ENCODE measurements at places on chromosomes 6 and 20.
A peak's percentile ranks its signal among the peaks of the same experiment; 100 is the strongest.

DNA sequence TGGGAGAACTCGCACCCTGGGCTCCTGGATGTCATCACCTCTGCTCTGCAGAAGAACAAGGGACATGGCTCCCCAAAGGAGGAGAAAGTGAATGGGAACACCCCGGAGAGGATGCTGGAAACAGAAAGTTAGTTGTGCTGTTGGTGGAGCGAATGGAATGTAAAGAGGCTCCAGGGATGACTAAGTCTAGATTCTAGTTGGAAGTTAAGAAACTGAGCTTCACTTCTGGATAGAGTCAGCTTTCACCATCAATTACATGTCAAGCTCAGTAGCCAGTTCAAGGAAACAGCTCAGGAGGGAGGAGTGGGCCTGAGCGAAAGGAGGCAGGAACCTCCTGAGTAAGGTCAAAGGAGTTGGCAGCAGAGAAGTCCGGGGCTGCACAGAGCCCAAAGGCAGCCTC, 132.1 kb upstream of the ARID1B start:
- DNase-seq, result no peak

DNA sequence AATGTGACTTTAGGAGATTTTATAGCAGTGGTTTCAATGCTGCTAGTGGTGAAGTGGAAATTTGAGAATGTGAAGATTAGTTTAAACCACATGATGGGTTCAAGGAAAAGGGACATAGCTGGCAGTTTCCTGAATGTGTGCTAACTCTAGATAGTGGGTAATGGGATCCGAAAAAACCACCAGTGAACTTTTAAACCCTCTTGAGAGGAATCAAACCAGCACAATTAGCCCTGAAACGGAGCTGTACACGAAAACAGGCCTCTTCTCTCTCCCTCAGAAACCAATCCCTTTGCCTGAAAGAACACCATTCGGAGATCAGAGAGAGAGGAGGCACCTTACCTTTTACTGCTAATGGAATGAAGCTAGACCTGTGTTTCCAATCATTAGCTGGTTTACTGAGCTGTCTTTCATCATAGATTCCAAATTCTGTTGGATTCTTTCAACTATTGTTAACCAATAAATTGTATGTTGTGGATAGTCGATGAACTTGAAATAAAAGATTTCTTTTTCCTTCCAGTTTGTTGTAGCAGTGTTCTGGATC, 103.9 kb downstream of the AIG1 start:
- no peak for DNase-seq

- no peak for DNase-seq
These were observed 102.0 kb downstream of the HS3ST5 start for GRCh38 chr6:114240796-114241195.

- DNase-seq, result no peak
These were observed 354.3 kb upstream of the CNR1 start for GRCh38 chr6:88520445-88520844.

DNA sequence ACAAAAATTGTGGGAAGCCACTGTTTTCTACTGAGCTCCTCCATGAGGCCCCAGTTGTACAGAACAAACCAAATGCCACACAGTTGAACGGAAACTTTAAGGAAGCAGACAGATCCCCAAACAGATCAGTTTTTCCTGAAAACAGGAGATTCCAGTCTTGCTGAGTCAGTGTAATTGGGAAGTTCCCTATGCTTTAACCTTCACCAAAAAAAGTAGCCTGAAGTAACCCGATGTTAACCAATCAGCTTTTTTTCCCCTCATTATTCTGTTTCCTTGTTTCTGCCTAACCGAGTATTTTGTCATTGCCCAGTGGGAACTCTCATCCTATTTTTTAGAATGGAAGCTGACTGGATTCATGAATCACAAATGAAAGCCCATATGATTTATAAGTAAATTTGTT, 36.7 kb downstream of the MARCKS start:
- DNase-seq, result no peak

GRCh38 chr6:4805553-4806336, 29.5 kb downstream of the CDYL start:
- peak; percentile 85 for DNase-seq

DNA sequence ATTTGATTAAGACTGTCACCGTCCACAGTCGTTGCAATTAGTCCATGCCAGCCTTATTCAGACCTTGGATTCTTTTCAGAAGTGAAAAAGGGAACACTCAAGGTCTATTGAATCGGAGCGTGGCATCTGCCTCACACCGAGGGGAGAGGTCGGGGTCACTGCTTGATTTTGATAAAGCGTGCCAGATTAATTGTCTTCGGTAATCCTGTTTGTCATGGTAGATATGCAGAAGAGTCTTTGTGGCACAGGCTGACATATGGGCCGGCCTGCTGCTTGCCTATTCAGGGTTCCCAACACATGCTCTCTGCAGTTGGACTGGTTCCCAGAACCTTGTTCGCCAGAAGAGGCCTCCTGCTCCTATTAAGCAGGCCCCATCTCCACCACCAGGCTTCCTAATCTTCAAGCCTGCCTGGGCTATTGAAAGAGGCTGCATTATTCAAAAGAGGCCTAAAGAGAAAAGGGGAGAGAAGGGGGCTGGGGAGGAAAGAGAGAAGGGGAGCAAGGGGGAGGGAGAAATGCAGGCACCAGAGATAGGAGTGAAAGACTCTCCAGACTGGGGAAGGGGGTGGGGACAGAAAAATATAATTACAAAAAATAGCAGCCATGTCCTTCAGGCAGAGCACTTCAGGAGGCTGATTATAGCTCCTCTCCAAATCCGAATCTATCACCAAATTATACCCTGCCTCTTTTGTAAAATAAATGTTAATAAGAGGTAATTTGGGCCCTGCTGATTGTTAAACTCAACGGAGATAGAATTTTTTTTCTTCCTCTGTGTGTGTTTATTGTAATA, 611.3 kb downstream of the HDGFL1 start:
- DNase-seq, result peak; percentile 62

- DNase-seq, result no peak
These were observed 41.0 kb upstream of the MRPS18A start for GRCh38 chr6:43728586-43728985.

GRCh38 chr20:59752704-59753460, 148.5 kb downstream of the PHACTR3 start:
- no peak for DNase-seq

GRCh38 chr6:14079433-14079832, 38.1 kb upstream of the CD83 start:
- DNase-seq, result peak; percentile 72

- no peak for DNase-seq
These were observed 11.9 kb downstream of the PSMB9 start for GRCh38 chr6:32865724-32866443.

- no peak for DNase-seq
These were observed 4.6 kb downstream of the AFDN start for GRCh38 chr6:167831281-167831828.

DNA sequence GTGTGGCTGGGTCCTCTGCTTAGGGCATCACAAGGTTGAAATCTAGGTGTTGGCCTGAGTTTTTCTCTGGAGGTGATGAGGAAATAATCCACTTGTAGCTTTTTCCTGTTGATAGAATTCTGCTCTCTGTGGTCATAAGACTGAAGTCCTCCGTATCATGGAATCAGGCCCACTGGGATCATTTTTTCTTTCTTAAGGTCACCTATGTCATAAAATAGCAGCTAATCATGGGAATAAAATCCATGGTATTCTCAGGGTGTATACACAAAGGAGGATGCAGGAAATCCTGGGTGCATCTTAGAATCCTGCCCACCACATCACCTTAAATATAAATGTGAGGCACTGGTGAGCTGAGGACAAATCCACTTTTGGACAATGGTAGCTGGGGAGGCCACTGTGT, 72.7 kb downstream of the PRDM1 start:
- DNase-seq, result no peak

DNA sequence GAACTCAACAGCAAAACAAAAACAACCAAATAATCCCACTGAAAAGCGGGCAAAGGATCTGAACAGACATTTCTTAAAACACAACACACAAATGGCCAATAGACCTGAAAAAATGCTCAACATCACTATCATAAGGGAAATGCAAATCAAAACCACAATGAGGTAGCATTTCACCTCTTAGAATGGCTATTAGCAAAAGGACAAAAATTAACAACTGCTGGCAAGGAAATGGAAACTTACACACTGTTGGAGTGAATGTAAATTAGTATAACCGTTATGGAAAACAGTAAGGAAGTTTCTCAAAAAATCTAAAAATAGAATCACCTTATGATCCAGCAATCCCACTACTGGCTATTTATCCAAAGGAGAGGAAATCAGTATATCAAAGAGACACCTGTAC, 20.9 kb downstream of the FAM8A1 start:
- no peak for DNase-seq

- DNase-seq, result no peak
These were observed 61.0 kb downstream of the RAB44 start for GRCh38 chr6:36758516-36759147.

- DNase-seq, result no peak
These were observed 100.2 kb downstream of the UST start for GRCh38 chr6:148846778-148847761.

- DNase-seq, result no peak
These were observed 111.6 kb downstream of the JPH2 start for GRCh38 chr20:44075191-44075949.

DNA sequence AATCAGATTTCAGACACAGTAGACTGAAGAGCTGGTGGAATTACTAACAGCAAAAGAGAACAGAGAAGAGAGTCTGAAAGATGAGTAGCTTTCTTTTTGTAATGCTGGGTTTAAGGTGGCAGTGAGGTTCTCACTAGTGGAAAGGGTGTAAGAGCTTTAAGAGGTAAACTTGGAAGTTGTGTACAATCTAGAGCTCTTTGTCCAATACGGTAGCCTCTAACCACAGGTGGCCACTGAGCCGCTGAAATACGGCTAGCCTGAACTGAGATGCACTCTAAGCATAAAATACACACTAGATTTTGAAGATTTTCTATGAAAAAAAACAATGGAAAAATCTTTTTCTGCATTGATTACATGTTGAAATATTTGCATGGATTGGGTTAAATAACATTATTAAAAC, 4.0 kb downstream of the ELOVL2 start:
- no peak for DNase-seq

DNA sequence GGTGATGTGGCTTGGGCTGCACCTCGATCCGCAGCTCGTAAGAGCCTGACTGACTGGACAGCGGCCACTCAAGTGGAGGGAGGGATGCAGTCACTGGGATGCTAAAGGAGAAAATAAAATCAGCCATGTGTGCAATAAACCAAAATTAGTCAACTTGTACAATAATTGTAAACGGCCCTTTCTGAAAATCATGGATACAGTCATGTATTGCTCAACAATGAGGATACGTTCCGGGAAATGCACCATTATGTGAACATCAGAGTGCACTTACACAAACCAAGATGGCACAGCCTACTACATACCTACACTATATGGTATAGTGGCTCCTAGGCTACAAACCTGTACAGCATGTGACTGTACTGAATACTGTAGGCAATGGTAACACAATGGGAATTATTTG, 25.7 kb downstream of the NFATC2 start:
- DNase-seq, result no peak

GRCh38 chr6:158290659-158291058, 21.6 kb upstream of the TULP4 start:
- no peak for DNase-seq

DNA sequence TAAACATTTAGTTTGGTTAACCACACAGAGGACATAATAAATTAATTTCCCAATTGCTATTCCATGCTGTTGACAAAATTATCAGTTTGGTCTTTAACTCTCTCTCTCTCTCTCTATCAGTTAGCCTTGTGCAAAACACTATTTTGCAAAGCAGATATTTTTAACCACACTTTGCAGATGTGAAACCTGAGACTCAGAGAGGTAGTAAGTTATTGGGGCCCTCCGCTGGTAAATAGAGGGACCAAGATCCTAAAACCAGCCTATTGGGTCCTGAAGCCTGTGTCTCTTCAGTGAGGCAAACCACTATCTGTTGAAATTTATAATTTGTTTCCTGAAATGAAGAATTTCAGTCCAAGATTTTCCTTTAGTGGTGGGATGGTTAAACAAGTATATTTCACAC, 231.0 kb downstream of the SOD2 start:
- no peak for DNase-seq

DNA sequence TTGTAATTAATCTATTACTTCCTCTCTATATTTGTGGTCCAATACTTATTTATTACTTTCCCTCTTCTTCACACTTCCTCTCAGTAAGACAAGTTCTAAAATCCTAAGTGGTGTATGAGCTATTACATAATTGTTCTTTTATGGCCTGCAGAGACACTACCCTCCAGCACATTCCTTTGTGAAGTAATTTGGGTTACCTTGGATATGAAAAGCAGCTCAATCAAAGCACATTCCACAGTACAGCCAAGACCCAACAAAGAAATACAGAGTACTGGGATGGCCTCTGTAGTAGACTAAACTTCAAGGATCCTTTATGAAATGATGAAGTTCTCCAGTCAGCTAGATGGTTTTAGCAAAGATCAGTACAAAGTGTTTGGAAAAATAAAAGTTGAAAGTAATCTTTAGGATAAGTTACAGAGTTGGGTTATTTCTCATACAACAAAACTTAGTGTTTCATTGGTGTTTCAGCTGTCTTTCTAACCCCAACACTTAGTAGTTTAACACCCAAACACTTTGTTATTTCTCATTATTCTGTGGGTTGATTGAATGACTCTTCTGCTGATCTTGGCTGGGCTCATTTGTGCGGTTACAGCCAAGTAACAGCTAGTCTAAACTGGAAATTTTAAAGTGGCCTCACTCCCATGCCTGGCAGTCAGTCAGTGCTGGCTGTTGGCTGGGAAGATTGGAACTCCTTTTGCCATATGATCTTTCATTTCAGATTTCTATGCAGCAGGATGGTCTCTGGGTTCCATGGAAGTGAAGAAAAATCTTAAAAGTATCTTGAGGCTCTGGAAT, 161.5 kb upstream of the POU3F2 start:
- DNase-seq, result no peak

- DNase-seq, result no peak
These were observed 26.3 kb upstream of the APMAP start for GRCh38 chr20:25018841-25019240.

- DNase-seq, result no peak
These were observed 1348.5 kb downstream of the GRIK2 start for GRCh38 chr6:102742028-102742427.

GRCh38 chr6:37724530-37725220, 27.0 kb upstream of the MDGA1 start:
- DNase-seq, result no peak

DNA sequence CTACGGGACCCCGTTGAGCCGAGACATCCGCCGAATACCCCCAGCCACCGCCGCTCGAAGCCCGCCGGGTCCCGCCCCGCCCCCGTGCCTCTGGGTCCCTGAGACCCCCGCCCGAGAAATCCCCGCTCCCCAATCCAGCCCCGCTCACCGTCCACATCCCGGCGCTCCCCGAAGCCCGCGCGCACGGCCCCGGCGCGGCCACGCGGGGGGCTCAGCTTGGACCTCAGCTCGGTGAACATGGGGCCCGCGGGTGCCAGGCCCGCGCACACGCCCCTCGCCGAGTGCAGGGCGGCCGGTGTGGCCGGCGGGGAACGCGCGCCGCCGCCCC, 249 bp downstream of the SAMD10 start:
- DNase-seq, result no peak
